Activated CD4-positive, alpha-beta T cell treated with anti-CD3 and anti-CD28 coated beads for 1 hour (primary cell): ENCODE measurements at places on chromosomes 7 and 10.

GRCh38 chr7:126065766-126066165 lies 1136.1 kb upstream of the POT1 start:
- no peak for DNase-seq

- DNase-seq, result no peak
Observed at GRCh38 chr10:9390516-9390915, 1336.0 kb downstream of the GATA3 start.

- DNase-seq, result no peak
Observed at GRCh38 chr10:61793760-61794703, 107.5 kb upstream of the ARID5B start.

- DNase-seq, result no peak
Observed at GRCh38 chr7:42945821-42946626, 13.8 kb downstream of the MRPL32 start.

GRCh38 chr7:137026176-137026500 lies 157.7 kb downstream of the CHRM2 start:
- no peak for DNase-seq

DNA sequence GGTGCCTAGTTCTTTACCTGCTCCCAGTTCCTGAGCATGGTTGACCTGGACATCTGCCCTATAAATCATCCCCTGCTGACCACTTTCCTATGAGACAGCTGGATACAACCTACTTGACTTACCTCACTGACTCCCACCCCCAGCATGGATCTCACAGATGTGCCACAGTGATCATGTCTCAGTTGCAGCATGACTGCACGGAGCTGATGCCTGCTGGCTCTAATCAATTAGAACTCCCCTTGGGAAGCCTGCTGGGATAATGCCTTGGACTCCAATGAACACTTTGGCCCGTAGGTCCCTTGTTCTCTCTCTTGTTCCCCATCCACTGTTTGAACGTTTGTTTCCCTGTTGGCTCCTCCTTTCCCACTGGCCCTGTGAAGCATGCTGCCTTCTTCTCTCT lies 271.2 kb upstream of the IGFBP3 start:
- DNase-seq, result no peak

DNA sequence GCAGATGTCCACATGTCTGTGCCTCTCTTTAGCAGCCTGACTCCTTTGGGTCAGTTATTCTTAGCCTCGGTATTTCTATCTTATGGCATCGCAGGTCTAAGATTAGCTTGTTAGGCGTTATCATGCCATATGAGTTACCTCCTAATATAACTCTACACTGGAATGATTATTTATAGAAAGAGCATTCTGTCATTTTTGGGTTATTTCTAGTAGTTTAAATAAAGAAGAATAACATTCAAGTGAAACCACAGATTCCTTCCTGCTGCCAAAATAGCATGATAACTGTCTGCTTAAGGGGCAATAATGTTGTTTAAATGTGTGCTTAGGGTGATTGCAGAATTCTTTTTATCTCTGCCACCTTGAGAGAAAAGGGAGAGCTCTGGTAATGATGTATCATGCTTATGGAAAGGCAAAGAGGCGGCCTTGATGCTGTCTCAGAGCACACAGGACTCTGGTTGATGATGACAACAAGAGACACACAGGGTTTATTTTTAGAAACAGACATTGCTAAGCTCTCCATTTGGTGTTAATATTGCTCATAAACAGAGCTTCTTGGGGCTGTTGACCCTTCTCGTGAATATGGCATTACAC lies 10.4 kb downstream of the HDAC9 start:
- DNase-seq, result no peak

GRCh38 chr7:25517906-25518305 lies 289.6 kb upstream of the NPVF start:
- no peak for DNase-seq

DNA sequence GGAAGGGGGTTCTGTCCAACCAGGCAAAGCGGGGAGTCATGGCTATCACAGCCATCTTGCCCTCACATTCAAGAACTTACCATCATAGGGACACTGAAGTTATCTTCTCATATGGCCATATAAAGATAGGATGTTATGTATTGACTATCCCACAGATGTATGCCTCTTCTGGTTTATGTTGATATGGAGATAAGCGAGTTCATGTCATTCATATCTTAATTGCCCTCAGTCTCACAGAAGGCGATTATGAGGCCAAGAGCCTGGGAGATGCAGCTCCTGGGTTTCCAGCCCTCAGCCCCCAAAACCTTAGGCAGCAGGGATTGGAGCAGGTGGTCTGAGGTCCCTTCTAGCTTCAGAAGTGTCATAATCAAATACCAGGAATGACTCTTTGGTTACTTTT lies 8.5 kb upstream of the ANKRD61 start:
- no peak for DNase-seq

GRCh38 chr10:132921818-132922807 lies 20.3 kb downstream of the CFAP46 start:
- no peak for DNase-seq

DNA sequence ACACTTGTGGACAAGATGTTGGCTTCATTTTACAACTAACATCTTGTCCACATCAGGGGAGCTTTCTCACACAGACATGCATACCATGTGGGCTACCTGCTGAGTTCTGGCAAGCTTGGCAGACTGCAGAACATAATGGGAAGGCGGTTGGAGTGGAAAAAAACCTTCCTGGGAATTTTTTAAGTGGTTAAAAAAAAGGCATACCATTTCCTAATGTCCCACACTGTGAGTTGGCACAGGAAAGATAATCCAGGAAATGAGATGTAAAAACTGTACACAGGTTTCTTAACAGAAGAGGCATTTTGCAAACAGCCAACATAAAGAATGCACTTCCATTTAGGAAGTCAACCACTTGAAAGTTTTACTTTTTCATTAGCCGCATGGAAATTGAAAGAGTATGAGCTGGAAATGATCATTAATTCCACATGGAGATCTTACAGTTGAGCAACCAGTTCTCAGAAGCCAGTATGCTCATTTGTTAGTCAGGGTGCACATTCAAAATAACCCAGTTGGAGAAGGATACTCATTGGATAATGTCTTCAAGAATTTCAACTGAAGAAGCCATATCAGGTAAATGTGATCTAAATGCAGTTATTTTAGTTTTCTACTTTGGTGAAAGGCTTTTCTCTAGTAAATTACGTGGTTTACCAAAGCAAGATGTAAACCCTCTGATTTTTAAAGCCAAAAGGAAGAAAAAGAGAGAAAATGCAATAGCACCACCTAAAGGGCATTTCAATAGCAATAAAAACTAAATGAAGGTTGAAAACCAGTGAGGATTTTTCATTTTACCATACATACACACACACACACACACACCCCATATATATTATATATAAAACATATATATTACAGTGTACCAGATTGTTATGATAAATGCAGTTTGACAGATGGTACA lies 194.0 kb downstream of the TAX1BP1 start:
- no peak for DNase-seq

DNA sequence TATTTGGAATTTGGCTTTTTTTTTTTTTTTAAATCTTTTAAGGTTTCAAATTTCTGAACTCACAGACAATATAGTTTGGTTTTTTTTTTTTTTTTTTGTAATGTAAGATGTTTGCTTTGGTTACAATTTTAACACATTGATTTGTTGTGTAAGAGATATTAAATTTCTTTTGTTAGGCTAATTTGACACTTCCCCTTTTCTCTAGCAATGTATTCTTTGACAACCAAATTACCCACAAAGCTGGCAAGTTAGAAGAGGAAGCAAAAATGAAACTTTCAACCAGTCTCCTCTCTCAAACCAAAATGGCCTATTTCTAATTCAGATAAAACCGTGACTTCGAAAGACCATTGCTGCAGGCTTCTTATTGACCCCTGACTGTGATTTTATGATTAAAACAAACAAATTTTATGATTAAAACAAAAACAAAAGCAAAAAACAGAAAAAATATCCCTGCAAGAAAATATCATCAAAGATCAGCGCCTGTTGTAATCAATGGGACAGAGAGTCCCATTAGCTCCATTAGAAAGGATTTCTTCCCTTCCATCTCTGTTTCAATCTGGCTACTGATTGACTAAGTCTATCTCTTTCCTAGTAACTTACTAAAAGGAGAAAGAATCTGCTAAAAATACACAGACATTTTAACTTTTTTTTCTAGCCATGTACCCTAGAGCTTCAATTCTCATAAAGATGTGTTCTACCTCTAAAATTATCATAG lies 489.2 kb downstream of the MDFIC start:
- no peak for DNase-seq

- no peak for DNase-seq
Observed at GRCh38 chr10:52128056-52128683, 185.9 kb upstream of the DKK1 start.

DNA sequence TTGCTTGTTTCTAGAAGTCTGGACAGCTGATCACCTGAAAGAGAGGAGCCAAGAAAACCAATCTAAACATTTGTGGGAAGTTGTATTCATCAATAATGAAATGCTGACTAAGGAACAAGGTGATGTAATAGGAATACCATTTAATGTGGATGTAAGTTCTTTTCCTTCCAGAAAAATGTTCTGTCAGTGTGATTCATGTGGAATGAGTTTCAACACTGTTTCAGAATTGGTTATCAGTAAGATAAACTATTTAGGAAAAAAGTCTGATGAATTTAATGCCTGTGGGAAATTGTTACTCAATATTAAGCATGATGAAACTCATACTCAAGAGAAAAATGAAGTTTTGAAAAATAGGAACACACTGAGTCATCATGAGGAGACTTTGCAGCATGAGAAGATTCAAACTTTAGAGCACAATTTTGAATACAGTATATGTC lies 39.8 kb upstream of the ZNF37A start:
- DNase-seq, result no peak

GRCh38 chr10:98006266-98006665 lies 24.2 kb downstream of the CRTAC1 start:
- no peak for DNase-seq

DNA sequence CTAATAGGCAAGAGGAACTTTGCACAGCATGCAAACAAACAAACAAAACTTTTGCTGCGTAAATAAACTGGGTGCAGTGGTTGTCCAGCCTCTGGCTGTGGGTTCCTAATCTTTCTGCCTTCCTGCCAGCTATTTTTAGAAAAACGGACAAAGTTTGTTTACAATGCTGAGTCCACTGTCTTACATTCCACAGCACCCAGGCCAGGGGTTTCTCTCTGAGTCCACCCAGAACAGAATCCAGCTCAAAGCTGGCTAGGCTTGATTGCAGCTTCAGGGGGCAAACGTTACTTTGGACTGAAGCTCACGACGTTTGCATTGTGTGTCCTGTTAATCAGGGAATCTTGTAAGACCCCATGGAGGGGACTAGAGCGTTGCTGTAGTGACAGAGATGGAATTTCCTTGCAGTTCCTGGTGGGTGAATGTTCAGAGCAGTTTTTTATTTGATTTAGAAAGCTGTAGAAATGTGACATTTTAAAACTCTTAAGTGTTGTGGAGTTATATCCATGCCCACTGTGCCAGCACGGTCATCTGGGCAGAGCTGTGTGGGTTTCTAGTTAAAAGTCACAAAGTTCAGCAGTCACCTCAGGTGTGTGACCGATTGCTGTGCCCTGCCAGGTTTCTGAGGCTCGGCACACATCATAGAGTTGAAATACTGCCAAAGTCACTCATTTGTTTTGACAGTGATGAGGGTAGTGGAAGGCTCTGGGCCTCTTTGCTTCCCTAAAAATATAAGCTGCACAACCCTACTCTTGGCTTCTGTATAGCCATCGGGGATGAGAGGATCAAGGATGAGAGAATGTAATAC lies 247.0 kb downstream of the STK31 start:
- DNase-seq, result no peak
